T-helper 17 cell (primary cell): ENCODE measurements at places on chromosomes 2 and 18. TPM values are rescaled to one million over a fixed set of nuclear protein-coding genes. Genes with fewer than 3 reads are reported as not detected.
A peak's percentile ranks its signal among the peaks of the same experiment; 100 is the strongest.

Gene FBXO48
- 1.7 TPM for total RNA-seq

DNA sequence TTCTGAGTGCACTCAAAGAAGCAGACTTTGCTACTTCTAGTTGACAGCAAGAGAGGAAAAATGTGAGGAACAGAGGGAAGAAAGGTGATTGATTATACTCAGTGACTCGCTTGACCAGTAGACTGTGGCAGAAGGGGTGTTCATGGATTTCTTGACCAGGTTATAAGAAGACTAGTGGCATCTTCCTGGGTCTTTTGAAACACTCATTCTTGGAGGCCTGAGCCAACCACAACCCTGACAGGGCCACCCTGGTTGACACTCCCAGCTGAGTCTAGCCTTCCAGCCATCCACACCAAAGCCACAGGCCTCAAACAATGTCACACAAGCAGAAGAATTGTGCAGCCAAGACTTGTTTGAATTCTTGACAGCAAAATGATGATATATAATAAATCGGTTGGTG, 366.3 kb downstream of the SS18 start:
- H3K27me3 ChIP-seq: peaks cover 6% of the 10 kb centered on the region
- H3K4me3 ChIP-seq: no peak overlapping the region
- no peak overlapping the region for H3K27ac ChIP-seq
- no peak for DNase-seq

- H3K27me3 ChIP-seq: no peaks in the 10 kb centered on the region
- H3K4me1 ChIP-seq: peaks cover 5% of the 10 kb centered on the region
- H3K4me3 ChIP-seq: no peak overlapping the region
- peaks cover 3% of the 10 kb centered on the region for H3K36me3 ChIP-seq
Observed at GRCh38 chr2:3539836-3540235, 18.3 kb downstream of the RNASEH1 start.

DNA sequence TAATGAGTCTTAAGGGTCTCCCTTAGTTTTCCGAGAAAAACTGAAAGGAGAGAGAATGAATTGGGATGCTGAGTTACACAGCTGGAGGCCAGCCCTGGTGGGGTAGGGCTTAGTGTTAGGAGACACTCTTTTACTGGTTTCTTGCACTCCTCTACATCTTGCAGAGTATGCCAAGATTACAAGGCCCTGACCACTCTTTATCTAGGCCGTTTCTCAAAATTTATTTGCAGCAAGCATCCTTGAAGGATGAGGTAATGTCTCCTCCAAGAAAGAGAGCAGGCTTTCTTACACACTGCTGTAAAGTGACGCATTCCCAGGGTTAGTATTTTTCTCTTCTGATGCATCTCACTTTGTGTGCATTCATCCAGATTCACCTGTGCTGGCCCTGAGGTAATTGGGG, 166.2 kb downstream of the TDRD15 start:
- H3K36me3 ChIP-seq: no peaks in the 10 kb centered on the region
- no peak overlapping the region for H3K4me3 ChIP-seq
- H3K4me1 ChIP-seq: no peaks in the 10 kb centered on the region
- no peaks in the 10 kb centered on the region for H3K27me3 ChIP-seq
- no peak overlapping the region for H3K27ac ChIP-seq
- no peak for DNase-seq

Gene CYRIA
- 0.68 TPM for total RNA-seq

DNA sequence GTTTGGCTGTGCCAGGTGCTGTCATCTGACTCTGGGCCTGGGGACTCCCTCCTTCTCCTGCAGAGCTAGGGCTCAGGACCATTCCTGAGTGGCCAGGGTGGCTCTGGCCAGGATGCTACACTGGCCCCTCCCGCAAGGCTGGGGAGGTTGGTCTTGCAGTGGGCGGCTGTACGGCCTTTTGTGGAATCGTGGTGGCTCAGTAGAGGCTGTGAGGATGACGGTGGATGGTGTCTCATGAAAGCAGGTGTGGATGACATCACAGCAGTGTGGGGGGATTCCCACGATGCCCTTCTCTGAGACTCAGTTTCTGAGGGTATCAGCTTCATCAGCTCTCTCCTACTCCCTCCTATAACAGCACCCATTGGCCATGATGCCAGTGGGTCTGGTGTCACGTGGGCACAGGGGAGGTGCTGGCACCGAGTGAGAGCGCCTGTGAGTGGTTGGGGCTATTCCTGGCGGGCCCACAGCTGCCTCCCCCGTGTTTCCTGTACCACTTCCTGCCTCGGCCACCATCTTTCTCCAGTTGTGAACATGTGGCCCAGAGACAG, 144.2 kb upstream of the HDAC4 start:
- peaks cover 21% of the 10 kb centered on the region for H3K4me1 ChIP-seq
- peaks cover 9% of the 10 kb centered on the region for H3K27me3 ChIP-seq
- no peak for DNase-seq
- no peak overlapping the region for H3K27ac ChIP-seq

- H3K27me3 ChIP-seq: no peaks in the 10 kb centered on the region
- no peak overlapping the region for H3K4me3 ChIP-seq
- H3K4me1 ChIP-seq: peaks cover 20% of the 10 kb centered on the region
- H3K27ac ChIP-seq: peak overlapping the region; percentile 34
Observed at GRCh38 chr18:79413901-79414300, 18.2 kb downstream of the NFATC1 start.

Gene DPP10
- not detected for total RNA-seq

Gene DOK6
- not detected for total RNA-seq

Gene KLHL41
- not detected for total RNA-seq

- H3K4me3 ChIP-seq: no peak overlapping the region
- H3K36me3 ChIP-seq: peaks cover 3% of the 10 kb centered on the region
- H3K27ac ChIP-seq: no peak overlapping the region
- peaks cover 7% of the 10 kb centered on the region for H3K4me1 ChIP-seq
Observed at GRCh38 chr2:74149247-74149525, 1.5 kb upstream of the BOLA3 start.

Gene TEX44
- total RNA-seq: not detected

DNA sequence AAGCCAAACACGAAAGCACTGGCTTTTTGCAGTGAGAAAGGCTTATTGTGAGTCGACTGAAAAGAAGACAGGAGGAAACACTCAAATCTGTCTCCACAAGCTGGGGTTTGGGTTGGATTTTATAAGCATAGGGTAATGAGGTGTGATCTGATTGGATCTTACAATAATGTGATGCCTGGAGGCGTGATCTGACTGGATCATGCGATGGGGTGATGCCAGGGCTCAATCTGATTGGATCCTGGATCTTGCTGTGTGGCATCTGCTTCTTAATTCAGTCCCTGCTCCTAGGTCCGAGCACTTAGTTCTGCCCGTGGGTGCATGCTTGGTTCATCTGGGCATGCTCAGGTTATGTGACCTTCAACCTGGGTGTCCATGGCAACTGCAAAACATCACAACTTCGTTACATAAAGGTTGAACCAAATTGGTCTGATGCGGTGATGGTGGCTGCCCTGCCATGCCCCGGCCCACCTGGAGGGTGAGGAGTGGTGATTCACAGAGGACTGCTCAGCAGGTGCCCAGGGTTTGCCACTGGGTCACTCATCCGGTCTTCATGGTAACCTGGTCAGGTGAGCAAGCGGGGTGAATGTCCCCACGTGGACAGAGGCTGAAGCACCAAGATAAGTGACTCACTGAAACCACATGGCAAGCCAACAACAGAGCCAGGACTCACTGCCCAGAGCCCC, 111.0 kb downstream of the KCNF1 start:
- H3K4me3 ChIP-seq: no peak overlapping the region
- peaks cover 47% of the 10 kb centered on the region for H3K27me3 ChIP-seq
- peaks cover 3% of the 10 kb centered on the region for H3K4me1 ChIP-seq
- no peak overlapping the region for H3K27ac ChIP-seq
- no peak for DNase-seq

Gene UPP2
- total RNA-seq: not detected

DNA sequence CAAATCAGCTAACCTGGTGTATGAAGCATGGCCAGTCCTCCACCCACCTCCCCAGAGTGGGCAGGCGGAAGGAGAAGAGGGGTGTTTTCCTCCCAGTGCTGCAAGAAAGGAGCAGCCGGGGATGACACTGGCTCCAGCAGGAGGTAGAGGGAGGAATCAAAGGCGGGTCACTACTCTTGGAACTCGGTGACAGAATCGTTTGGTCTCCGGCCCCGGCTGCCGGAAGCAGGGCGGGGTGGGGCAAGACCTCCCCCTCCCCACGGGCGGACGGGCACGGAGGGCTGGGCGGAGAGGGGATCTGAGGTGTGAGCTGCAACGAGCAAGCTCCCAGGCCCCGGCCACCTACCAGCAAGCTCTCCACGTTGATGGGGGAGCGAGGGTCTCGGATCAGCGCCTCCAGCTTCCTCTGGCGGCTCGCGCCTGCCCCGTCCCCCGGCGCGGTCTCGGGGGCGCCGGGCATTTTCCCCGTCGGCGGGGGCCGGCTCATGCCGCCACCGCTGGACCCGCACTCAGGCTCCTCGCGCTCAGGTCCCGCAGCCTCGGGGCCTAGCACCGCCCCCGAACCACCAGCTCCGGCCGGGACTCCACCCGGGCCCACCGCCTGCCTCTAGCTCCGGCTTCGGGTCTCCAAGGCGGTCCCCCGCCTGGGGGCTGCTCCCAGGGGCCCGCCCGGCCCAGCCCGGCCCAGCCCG, 640 bp downstream of the ROCK2 start:
- H3K36me3 ChIP-seq: peaks cover 2% of the 10 kb centered on the region
- H3K4me1 ChIP-seq: peaks cover 20% of the 10 kb centered on the region
- H3K27ac ChIP-seq: peak overlapping the region; percentile 91
- DNase-seq: peak; percentile 14
- no peaks in the 10 kb centered on the region for H3K27me3 ChIP-seq

GRCh38 chr18:11857177-11857887, 6.1 kb downstream of the CHMP1B start:
- no peak for DNase-seq
- peaks cover 3% of the 10 kb centered on the region for H3K36me3 ChIP-seq
- H3K4me3 ChIP-seq: no peak overlapping the region
- H3K4me1 ChIP-seq: peaks cover 12% of the 10 kb centered on the region

DNA sequence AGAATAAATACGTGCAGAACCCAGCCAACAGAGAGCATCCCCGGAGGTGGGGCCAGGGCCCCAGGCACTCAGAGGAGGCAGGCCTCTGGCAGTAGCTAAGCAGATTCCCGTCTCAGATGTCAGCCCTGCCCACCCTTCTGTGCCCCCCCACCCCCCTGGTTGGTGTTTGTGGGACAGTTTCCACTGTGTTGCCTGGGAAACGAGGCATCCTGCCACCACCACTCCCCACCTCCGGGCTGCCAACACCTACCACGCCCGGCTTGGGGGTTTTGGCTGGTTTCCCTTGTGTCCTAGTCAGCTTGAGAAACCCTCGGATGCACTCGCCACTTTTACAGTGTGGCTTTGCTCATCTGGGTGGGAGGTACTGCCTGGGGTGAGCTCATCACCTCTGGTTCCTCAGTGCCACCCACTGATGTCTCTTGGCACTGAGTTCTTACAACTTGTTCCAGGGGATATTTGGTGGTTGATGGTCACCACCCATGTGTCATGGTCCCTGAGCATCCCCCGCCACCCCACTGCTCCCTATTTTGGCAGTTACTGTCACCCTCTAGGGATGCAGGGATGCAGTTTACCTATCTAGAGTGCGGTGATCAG, 72.4 kb upstream of the YWHAQ start:
- peak; percentile 77 for DNase-seq
- H3K36me3 ChIP-seq: no peaks in the 10 kb centered on the region
- H3K27me3 ChIP-seq: no peaks in the 10 kb centered on the region

- DNase-seq: no peak
- no peaks in the 10 kb centered on the region for H3K36me3 ChIP-seq
- peaks cover 6% of the 10 kb centered on the region for H3K27me3 ChIP-seq
- no peak overlapping the region for H3K4me3 ChIP-seq
Observed at GRCh38 chr2:46469116-46469515, 10.2 kb upstream of the TMEM247 start.

- H3K36me3 ChIP-seq: no peaks in the 10 kb centered on the region
- H3K27me3 ChIP-seq: peaks cover 8% of the 10 kb centered on the region
- no peak overlapping the region for H3K4me3 ChIP-seq
- no peak overlapping the region for H3K27ac ChIP-seq
Observed at GRCh38 chr2:220163486-220163885, 536.1 kb downstream of the SLC4A3 start.

GRCh38 chr2:309148-309953, 21.5 kb upstream of the ALKAL2 start:
- H3K4me1 ChIP-seq: peaks cover 3% of the 10 kb centered on the region
- DNase-seq: no peak
- no peak overlapping the region for H3K4me3 ChIP-seq

Gene CGREF1
- total RNA-seq: not detected

DNA sequence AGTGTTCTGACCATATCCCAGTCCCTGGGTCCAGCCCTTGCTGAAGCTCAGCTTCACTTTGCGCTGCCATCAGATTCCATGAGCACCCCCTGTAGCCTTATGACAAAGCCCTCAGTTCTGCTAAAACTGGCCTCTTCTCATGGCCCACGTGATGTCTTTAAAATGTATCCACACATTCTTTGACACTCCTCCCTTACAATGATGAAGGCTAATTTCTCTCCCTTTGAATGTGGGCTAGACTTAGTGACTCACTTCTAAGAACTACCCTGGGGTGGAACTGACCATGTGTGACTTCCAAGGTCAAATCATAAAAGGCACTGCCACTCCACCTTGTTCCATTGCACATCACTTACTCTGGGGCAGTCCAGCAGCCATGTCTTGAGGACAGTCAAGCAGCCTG, 45.4 kb upstream of the GORASP2 start:
- H3K4me1 ChIP-seq: no peaks in the 10 kb centered on the region
- no peak overlapping the region for H3K4me3 ChIP-seq
- no peak for DNase-seq
- no peak overlapping the region for H3K27ac ChIP-seq
- peaks cover 16% of the 10 kb centered on the region for H3K27me3 ChIP-seq
- peaks cover 2% of the 10 kb centered on the region for H3K36me3 ChIP-seq

DNA sequence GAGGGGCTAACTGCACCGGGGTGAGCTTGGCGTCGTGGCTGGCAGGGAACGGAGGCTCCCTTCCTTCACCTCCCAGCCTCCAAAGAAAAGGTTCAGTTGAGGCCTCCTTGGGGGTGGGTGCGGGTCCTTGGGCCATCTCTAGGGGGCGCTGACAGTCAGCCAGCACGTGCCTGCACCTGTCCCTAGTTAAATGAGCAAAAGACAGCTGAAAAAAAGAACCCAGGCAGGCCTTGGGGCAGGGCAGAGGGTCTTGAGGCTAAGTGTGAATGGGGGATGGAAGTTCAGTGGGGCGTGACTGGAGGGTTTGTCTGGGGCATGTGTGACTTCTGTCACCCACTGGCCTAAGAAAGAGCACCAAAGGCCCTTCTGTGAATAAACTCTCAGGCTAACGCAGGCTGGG, 56.4 kb downstream of the ZFP36L2 start:
- peaks cover 56% of the 10 kb centered on the region for H3K4me1 ChIP-seq
- H3K27ac ChIP-seq: peak overlapping the region; percentile 100
- H3K36me3 ChIP-seq: peaks cover 3% of the 10 kb centered on the region
- DNase-seq: peak; percentile 36

- peaks cover 3% of the 10 kb centered on the region for H3K4me1 ChIP-seq
- no peak for DNase-seq
- H3K36me3 ChIP-seq: peaks cover 5% of the 10 kb centered on the region
- H3K4me3 ChIP-seq: no peak overlapping the region
- no peaks in the 10 kb centered on the region for H3K27me3 ChIP-seq
- H3K27ac ChIP-seq: peak overlapping the region; percentile 60
Observed at GRCh38 chr2:3429066-3429610, 49.6 kb downstream of the TRAPPC12 start.
